ENCODE measurements at places on chromosomes 16 and 17.

DNA sequence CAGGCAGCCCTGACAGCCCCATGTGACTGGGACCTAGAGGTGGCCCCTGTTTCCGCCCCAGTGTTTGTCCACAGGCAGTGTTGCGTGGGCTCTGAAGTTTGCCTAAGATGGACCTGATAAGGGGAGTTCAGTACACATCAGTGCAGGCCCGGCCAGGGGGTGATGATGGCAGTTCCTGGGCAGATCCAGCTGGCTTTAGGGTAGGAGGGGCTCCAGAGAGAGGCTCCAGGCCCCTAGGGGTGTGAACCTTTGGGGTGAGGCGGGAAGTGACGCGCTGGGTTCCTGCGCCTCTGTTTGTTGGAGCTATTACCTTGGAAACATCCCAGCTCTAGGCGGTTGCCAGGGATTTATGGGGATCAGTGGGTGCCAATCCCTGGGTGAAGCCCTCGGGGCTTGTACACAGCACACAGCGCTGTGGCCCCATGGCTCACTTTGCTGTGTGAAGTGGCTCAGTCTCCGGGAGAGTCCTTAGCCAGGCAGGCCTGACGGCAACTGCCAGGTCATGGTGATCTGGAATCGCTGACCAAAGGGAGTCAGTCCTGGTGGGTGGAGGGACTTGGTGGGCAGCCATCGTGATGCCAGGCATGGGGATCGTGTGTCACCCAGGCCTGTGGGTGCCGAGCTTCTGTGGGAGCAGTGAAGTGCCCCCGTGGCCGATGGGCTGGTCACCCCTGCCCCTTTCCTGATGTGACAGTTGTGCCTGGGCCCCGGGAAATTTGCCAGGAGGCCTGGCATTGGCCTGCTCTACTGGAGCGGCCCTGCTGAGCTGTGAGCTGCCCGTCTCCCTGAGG, 146.1 kb downstream of the SEC14L1 start:
- no peak for DNase-seq

DNA sequence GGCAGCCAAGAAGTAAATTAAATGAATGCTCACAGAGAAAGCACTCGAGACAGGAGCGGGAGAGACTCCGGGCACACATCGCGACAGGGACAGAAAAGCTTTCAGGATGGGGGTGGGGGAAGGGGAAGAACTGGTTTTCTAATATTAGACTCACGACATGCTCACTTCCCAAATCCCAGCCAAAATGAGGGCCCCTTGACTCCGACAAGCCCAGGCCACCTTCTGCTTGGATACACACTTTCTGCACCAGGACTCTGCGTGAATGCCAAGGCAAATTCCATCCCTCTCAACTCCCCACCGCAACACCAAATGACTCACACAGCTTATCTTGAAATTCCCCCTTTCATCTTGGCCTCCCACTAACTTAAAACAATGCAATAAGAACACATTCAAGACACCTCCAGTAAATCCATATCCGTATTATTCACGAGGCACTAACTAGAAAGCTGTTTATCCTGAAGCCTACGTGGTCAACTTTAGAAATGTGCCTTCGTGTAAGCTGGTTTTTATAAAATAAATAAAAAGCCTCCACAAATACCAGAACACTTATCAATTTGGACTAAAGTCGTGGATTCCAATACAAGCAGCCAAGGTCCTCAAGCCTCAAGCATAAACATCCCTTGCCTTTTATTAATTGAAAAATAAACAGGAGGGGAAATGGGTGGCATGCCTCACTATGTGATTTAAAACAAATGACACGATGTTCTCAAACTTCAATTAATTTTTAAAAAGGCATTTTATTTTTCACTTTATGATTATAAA, 46.1 kb downstream of the NXN start:
- DNase-seq = no peak

DNA sequence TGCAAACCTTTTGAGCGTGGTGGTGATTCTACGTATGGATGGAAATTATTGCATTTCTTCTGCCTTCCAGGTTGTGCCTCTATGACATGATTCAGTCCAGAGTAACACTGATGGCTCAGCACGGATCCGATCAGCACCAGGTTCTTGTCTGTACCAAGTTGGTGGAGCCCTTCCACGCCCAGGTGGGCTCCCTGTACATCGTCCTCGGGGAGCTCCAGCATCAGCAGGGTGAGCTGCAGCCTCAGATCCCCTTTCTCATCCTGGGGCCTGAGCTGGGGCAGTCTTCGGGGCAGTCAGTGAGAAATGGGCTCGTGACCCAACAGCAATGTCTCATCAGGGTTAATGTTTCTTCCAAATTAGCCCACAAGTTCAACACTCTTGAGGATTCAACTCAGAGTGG, 9.3 kb upstream of the CDK3 start:
- no peak for DNase-seq

GRCh38 chr16:53946746-53947386, 242.9 kb downstream of the FTO start:
- DNase-seq = no peak

GRCh38 chr16:22386976-22387375, 12.6 kb upstream of the CDR2 start:
- DNase-seq = no peak

GRCh38 chr16:11597235-11598095, 10.7 kb upstream of the LITAF start:
- no peak for DNase-seq

- DNase-seq = no peak
Observed at GRCh38 chr16:71807905-71808592, 585 bp downstream of the AP1G1 start.

Data from NCI-H1436 treated with DMSO at 0.1 percent for 48 hours (cell line).